ENCODE measurements at places on chromosomes 2 and 18.

DNA sequence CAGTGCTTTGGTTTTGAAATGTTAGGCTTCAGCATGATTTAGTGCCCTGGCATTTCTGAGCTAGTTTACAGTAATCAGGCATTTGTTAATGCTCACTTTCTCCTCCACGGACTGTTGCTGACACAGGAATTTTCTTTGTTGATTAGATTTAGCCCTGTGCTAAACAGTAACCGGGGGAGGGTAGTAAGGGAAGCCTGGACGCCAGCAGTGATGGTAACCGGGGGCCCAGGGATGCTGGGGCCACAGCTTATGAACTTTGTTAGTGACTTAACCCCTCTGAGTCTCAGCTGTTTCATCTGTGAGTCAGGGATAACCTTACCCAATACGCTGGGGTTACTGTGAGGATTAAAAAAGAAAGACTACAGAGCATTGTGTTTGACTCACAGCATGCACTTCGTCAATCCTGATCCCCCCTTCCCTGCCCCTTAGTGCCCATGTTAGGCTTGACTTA, 33.5 kb downstream of the KLHL29 start:
- no peak for DNase-seq

- no peak for DNase-seq
These were observed 29.9 kb downstream of the C18orf54 start for GRCh38 chr18:54387631-54388030.

DNA sequence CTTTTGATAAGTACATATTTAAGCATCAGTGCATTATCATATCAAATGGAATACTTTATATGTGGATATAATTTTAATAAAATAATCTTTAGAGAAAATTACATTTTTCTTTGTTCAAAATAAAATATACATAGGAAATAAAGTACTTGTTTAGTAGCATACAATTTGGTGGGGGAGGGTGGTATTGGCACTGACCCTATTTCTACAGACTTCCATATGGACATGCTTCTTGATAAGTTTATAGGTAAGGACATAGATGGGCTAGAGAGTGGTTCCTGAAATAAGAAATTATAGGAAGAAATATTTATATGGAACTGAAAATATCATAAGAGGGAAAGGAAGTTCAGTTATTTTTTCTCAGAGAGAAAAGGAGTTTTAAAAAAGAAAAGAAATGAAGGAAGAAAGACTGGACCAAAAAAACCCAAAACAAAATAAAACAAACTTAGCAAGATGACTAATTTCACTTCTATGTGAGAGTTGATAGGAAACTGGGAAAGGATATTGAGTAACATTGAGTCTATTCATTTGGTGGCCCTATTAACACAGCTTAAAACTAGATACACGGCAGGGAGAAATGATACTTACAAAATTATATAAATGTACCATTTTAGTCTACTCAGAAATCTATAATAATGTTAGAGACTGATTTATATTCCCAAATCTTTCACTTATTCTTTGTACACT, 505.9 kb downstream of the ERBB4 start:
- no peak for DNase-seq

DNA sequence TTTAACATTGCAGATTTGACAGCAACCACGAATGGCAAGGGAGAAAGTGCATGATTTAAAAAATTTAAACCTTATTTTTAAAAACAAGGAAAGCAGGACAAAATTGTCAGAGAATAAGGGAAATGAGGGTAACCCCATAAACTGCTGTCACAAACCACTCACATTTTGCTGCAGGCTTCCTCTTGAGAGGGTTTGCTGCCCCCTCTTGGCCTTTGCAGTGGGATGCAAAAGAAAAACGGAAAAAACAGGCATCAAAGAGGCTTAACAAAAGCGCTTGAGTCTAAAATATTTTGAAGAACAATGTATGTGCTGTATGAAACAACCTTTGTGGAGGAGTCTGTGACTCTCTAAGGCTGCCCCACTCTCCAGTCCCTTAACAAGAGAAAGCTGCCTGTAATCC, 91.6 kb downstream of the TMX3 start:
- DNase-seq = no peak

DNA sequence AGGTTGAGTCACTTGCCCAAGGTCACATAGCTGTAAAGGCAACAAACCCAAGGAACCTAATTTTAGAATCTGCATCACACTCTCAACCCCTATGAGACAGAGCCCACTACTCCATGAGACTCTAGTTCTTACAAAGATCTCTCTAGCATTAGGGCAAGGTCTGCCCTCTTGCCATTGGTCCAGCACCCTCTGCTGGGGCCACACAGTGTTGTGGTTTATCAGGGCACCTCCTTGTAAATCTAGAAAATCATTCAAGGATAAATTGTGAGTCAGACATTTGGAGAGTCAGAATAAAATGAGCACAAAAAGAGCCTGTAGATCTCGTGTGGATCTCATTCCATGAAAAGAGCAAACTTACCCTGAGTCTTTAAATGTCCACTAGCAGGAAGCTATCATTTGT, 91.2 kb downstream of the SLC8A1 start:
- DNase-seq = no peak

- DNase-seq = no peak
These were observed 56.3 kb downstream of the SLC25A12 start for GRCh38 chr2:171837736-171838135.

DNA sequence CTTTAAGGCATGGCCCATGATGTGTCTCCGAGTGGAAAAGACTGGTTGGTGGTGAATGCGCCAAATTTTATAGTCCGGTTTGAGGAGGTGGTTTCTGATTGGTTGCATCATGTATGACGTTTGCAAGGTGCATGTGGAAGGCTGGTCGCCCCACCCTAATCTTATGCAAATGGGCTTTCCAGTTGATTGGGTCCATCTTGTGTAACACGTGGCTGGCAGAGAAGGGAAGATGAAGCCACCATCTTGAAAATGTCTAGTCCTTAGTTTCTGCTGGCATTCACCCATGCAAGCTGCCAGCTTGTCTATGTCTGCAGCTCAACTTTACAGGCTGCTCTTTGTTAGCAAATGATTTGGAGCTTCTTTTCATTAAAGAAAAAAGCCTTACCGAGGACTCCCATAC, 132.2 kb downstream of the PIK3C3 start:
- DNase-seq = no peak

GRCh38 chr2:148968776-148969319, 69.7 kb upstream of the LYPD6B start:
- DNase-seq = no peak

- no peak for DNase-seq
These were observed 69.8 kb downstream of the MEX3C start for GRCh38 chr18:51127664-51128063.

DNA sequence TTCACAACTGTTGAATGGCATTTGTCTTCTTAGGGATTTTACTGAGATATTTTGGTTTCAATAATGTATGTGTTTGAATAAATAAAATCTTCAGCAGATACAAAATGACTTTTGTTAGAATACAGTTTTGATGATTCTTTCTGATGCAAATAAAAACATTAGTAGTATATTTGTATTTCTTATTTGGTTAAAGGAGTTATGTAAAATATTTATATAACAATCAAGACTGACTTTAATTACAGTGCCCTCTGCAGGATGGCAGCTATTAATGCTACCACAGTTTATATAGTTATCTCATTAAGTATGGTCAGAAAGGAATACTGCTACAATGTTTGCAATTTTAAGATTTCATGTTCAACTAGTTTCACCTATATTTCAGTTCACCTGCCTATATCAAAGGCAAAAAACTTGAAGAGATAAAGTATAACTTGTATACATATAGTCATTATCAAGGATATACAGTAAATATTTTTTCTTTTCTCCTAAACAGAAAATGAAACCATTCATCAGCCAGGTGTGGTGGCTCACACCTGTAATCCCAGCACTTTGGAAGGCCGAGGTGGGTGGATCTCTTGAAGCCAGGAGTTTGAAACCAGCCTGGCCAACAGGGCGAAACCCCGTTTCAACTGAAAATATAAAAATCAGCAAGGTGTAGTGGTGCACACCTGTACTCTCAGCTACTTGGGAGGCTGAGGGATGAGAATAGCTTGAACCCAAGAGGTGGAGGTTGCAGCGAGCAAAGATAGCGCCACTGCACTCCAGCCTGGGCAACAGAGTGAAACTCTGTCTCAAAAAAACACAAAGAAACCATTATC, 19.8 kb downstream of the ARL5A start:
- no peak for DNase-seq

GRCh38 chr2:12589802-12590320, 126.9 kb upstream of the TRIB2 start:
- no peak for DNase-seq

DNA sequence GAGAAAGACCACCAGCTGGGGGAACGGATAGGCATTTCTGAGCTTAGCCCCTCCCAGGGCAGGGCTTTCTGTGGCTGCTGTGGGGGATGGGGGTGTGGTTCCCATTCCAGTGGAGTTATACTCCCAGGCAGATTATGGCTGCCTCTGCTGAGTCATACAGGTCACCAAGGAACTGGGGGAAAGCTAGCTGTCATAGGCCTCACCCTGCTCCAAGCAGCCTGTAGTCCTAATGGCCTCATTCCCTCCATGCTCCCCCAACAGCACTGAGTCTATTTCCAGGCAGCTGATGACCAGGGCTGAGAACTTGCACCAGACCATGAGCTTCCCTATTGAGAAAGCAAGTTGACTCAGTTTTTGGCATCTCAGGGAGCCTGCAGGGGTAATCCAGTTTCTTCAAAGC, 87.1 kb downstream of the GPR39 start:
- no peak for DNase-seq

- no peak for DNase-seq
These were observed 106.9 kb upstream of the RGPD4 start for GRCh38 chr2:107719836-107720235.

GRCh38 chr2:54813584-54813983, 90.1 kb downstream of the EML6 start:
- no peak for DNase-seq
